ENCODE measurements at places on chromosomes 3 and 15. TPM values are rescaled to one million over a fixed set of nuclear protein-coding genes. Genes with fewer than 3 reads are reported as not detected.

Gene CALML4
- polyA plus RNA-seq = 1.6 TPM

Gene ZIC4
- polyA plus RNA-seq = not detected

Gene IGSF11
- 0.05 TPM for polyA plus RNA-seq

Gene RBPMS2
- polyA plus RNA-seq = 1.3 TPM

Gene OR5K2
- not detected for polyA plus RNA-seq

Gene TGM4
- polyA plus RNA-seq = 0.12 TPM

Gene MUC4
- not detected for polyA plus RNA-seq

Gene SLC24A5
- not detected for polyA plus RNA-seq

Gene PLSCR2
- not detected for polyA plus RNA-seq

Gene PAQR5
- 9.7 TPM for polyA plus RNA-seq

Gene CSTA
- polyA plus RNA-seq = 1.0 TPM

Gene DNAH1
- polyA plus RNA-seq = 1.9 TPM

Gene PYGO1
- 7.7 TPM for polyA plus RNA-seq

Gene SGO1
- 1.3 TPM for polyA plus RNA-seq

Gene LRIG1
- 94.3 TPM for polyA plus RNA-seq

Gene FAM3D
- polyA plus RNA-seq = not detected

Gene ROBO1
- 61.6 TPM for polyA plus RNA-seq

Gene ACKR4
- polyA plus RNA-seq = 0.20 TPM

Gene ARL8B
- 53.6 TPM for polyA plus RNA-seq

Gene IMPG2
- 0.19 TPM for polyA plus RNA-seq

Gene ESYT3
- polyA plus RNA-seq = 0.01 TPM

Gene OSBPL10
- 13.2 TPM for polyA plus RNA-seq

Gene GUCA1C
- not detected for polyA plus RNA-seq

Gene DCLK3
- polyA plus RNA-seq = not detected

Gene GOLGA6D
- polyA plus RNA-seq = not detected

Gene PLCB2
- polyA plus RNA-seq = 0.32 TPM

Gene ZBTB20
- polyA plus RNA-seq = 2.6 TPM

Gene PGBD4
- polyA plus RNA-seq = 1.6 TPM

Gene CFAP44
- polyA plus RNA-seq = 1.3 TPM

Gene PRC1
- polyA plus RNA-seq = 61.0 TPM

Gene HESX1
- polyA plus RNA-seq = 0.46 TPM

Gene TTLL13
- polyA plus RNA-seq = 0.07 TPM

Gene BNC1
- 2.2 TPM for polyA plus RNA-seq

Gene SERPINI2
- polyA plus RNA-seq = not detected

Gene FOXB1
- polyA plus RNA-seq = not detected

Gene SLC9C1
- not detected for polyA plus RNA-seq

Gene CYP8B1
- not detected for polyA plus RNA-seq

Gene CLRN1
- polyA plus RNA-seq = not detected
